ENCODE measurements at places on chromosomes 3 and 15.
A peak's percentile ranks its signal among the peaks of the same experiment; 100 is the strongest.

DNA sequence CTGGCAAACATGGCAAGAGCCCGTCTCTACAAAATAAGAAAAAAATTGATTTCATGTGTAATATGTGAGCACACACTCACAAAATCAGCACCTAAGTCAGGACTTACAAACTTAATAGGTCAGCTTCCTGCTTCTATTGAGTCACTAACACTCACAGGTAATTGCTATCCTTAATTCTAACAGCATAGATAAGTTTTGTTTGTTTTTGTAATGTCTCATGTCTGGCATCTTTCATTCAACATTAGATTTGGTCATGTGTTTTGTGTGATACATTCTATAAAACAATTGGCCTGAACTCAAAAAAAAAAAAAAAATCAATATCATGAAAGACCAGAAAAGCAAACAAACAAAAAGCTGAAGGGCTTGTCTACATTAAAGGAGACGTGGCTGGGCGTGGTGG is 564.7 kb downstream of the AGBL1 start:
- DNase-seq = no peak

GRCh38 chr3:127735767-127736693 is 63.3 kb downstream of the ABTB1 start:
- DNase-seq = peak; percentile 60

DNA sequence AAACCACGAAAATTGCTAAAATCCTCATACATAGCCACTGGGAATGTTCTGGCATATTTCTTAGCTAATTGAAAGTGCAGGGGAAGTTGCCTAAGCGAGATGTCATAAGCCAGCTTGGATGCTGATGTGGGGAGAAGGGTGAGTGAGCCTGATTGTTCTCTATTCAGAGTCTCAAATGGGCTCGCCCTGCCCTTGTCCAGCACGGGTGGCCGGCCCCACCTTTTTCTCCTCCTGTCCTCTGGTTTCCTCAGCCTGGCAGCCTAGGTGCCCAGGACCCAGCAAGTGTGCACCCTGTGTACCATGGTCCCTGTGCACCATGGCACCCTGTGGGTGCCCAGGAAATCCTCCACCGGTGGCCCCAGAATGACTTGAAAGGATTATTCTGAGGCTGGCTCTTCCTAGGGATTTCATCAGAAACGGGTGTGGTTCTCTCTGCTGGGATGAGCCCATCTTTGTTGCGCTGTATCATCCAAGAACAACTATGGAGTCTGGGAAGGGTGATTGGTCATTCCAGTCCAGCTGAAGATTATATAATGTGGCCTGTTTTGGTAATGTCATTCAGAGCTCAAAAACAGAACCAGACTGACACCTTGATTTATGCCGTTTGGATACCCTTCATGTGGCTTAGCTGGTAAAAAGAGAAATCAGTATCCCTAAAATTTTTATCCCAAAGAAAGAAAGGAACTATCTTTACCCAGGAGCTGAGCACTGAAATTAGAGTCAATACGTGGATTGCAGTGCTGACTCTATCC is 150.8 kb upstream of the BHLHE40 start:
- peak; percentile 52 for DNase-seq

DNA sequence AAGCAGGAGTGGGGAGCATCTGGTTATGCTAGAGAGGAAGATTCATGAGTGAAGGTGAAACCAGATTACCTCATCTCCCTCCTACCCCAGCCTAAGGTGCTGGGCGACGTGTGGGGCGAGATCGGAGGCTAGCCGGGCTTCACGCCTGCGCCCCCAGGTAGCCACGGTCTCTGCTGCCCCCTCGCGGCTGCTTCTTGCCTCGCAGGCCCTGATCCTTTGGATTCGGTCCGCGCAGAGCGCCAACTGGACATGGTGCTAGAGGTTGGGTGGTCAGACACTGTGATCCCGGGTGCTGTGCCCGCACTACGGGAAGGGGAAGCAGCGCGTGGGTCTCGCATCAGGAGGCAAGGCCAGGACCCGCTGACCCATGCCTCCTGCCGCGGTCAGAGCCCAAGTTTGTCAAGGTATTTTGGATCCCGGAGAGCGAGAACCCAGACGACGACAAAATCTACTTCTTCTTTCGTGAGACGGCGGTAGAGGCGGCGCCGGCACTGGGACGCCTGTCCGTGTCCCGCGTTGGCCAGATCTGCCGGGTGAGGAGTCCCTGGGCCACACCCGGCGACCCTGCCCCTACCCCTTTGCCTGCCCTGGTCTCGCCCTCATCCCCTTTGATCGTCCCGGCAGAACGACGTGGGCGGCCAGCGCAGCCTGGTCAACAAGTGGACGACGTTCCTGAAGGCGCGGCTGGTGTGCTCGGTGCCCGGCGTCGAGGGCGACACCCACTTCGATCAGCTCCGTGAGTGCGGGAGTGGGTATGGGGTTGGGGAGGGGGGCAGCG is 4.2 kb downstream of the SEMA3B start:
- peak; percentile 92 for DNase-seq

GRCh38 chr15:90493647-90494046 is 36.1 kb upstream of the CRTC3 start:
- no peak for DNase-seq
